ENCODE measurements at places on chromosomes 2 and 18.

- DNase-seq = no peak
Observed at GRCh38 chr2:127626175-127626574, 19.8 kb upstream of the GPR17 start.

DNA sequence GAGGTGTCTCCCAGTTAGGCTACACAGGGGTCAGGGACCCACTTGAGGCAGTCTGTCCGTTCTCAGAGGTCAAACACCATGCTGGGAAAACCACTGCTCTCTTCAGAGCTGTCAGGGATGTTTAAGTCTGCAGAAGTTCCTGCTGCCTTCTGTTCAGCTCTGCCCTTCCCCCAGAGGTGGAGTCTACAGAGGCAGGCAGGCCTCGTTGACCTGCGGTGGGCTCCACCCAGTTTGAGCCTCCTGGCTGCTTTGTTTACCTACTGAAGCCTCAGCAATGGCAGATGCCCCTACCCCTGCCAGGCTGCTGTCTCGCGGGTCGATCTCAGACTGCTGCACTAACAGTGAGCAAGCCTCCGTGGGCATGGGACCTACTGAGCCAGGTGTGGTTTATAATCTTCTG lies 346.3 kb downstream of the CELF4 start:
- H3K4me1 ChIP-seq = no peaks in the 10 kb centered on the region
- no peak for DNase-seq
- no peaks in the 10 kb centered on the region for H3K27me3 ChIP-seq

DNA sequence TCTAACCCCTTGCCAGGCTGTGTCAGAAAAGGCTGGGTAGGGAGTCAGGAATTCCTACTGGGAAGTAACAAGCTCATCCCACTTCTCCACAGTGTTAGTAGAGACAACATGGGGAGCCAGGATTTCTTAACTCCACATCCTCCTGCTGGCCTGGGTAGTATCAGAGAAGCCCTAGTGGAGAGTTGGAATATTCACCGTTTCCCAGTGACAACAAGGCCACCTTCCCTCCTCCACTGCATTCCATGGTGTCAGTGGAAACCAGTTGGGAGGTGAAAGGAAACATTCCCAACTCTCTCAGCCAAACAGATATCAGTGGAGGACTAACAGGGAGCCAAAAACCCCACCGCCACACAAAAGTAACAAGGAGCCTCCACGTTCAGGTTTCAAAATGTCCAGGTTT lies 41.2 kb downstream of the SRD5A2 start:
- no peak overlapping the region for H3K27ac ChIP-seq
- H3K4me3 ChIP-seq = no peak overlapping the region

DNA sequence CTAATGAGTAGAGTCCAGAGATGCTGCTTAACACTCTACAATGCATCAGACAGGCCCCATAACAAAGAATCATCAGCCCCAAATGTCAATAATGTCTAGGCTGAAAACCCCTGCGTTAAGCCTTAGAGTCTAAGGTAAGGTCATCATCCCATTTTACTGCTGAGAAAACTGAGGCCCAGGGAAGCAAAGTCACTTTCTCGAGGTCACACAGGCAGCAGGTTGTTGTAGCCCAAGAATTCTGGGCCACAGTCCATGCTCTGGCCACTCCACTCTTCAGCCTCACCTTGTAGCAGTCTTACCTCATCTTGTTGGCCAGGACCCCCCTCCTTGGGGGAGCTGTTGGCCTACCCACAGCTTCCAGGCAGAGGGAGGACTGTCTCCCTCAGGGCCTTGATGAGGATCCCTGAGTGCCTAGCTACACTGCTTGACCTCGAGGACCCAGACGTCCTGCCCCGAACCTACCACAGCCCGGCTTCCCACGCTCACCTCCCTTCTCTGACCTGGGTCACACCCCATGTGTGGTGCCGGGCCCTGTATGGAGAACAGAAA lies 54.4 kb downstream of the SMAD7 start:
- peak overlapping the region; percentile 16 for H3K27ac ChIP-seq
- DNase-seq = no peak
- H3K4me1 ChIP-seq = no peaks in the 10 kb centered on the region
- no peak overlapping the region for H3K4me3 ChIP-seq

- peaks cover 14% of the 10 kb centered on the region for H3K4me1 ChIP-seq
- no peaks in the 10 kb centered on the region for H3K27me3 ChIP-seq
- H3K36me3 ChIP-seq = peaks cover 19% of the 10 kb centered on the region
- DNase-seq = no peak
- no peak overlapping the region for H3K27ac ChIP-seq
Observed at GRCh38 chr2:73868204-73868978, 24.4 kb upstream of the ACTG2 start.

- H3K27me3 ChIP-seq = no peaks in the 10 kb centered on the region
- no peaks in the 10 kb centered on the region for H3K36me3 ChIP-seq
- H3K4me3 ChIP-seq = no peak overlapping the region
Observed at GRCh38 chr2:102357937-102358336, 2.3 kb downstream of the IL18R1 start.

GRCh38 chr18:76643996-76644395 lies 149.0 kb upstream of the ZNF516 start:
- no peak overlapping the region for H3K27ac ChIP-seq
- no peaks in the 10 kb centered on the region for H3K36me3 ChIP-seq
- H3K4me3 ChIP-seq = no peak overlapping the region
- H3K27me3 ChIP-seq = no peaks in the 10 kb centered on the region

GRCh38 chr2:108641756-108642155 lies 77.5 kb upstream of the RANBP2 start:
- no peaks in the 10 kb centered on the region for H3K36me3 ChIP-seq
- H3K4me3 ChIP-seq = no peak overlapping the region
- peaks cover 59% of the 10 kb centered on the region for H3K4me1 ChIP-seq
- peak overlapping the region; percentile 87 for H3K27ac ChIP-seq

GRCh38 chr2:119860924-119861323 lies 101.2 kb downstream of the PTPN4 start:
- no peaks in the 10 kb centered on the region for H3K27me3 ChIP-seq
- no peaks in the 10 kb centered on the region for H3K36me3 ChIP-seq
- no peak for DNase-seq
- no peak overlapping the region for H3K27ac ChIP-seq

- H3K4me3 ChIP-seq = no peak overlapping the region
- no peaks in the 10 kb centered on the region for H3K4me1 ChIP-seq
- no peak overlapping the region for H3K27ac ChIP-seq
- no peak for DNase-seq
Observed at GRCh38 chr2:188524519-188525113, 232.9 kb downstream of the GULP1 start.

DNA sequence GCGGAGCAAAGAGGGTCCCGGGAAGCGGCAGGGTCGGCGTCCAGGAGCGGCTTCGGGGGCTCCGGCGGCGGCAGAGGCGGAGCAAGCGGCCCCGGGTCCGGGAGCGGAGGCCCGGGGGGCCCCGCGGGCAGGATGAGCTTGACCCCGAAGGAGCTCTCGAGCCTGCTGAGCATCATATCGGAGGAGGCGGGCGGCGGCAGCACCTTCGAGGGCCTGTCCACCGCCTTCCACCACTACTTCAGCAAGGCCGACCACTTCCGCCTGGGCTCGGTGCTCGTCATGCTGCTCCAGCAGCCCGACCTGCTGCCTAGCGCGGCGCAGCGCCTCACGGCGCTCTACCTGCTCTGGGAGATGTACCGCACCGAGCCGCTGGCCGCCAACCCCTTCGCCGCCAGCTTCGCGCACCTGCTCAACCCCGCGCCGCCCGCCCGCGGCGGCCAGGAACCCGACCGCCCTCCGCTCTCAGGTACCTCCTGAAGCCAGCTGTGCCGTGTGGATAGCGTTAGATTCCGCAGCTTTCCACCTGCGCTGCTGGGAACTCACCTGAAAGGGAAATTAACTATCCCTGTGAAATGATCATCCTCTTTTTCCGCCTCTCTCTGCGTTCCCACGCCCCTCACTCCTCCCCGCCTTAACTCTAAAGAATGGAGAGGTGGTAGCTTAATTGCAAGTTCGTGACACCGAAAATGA lies 472 bp downstream of the CNOT11 start:
- H3K27ac ChIP-seq = peak overlapping the region; percentile 88
- no peaks in the 10 kb centered on the region for H3K27me3 ChIP-seq
- H3K4me3 ChIP-seq = peak overlapping the region; percentile 100
- DNase-seq = peak; percentile 61
- no peaks in the 10 kb centered on the region for H3K4me1 ChIP-seq

GRCh38 chr2:216391401-216391800 lies 19.1 kb upstream of the MARCHF4 start:
- H3K4me3 ChIP-seq = no peak overlapping the region
- no peaks in the 10 kb centered on the region for H3K4me1 ChIP-seq
- H3K27ac ChIP-seq = no peak overlapping the region
- H3K36me3 ChIP-seq = no peaks in the 10 kb centered on the region

- H3K27ac ChIP-seq = peak overlapping the region; percentile 84
- H3K36me3 ChIP-seq = no peaks in the 10 kb centered on the region
- peaks cover 40% of the 10 kb centered on the region for H3K4me1 ChIP-seq
- H3K4me3 ChIP-seq = no peak overlapping the region
- DNase-seq = no peak
- no peaks in the 10 kb centered on the region for H3K27me3 ChIP-seq
Observed at GRCh38 chr2:231185050-231185725, 13.2 kb upstream of the ARMC9 start.

GRCh38 chr18:24770311-24771024 lies 310.0 kb downstream of the HRH4 start:
- H3K27me3 ChIP-seq = no peaks in the 10 kb centered on the region
- no peak overlapping the region for H3K4me3 ChIP-seq
- H3K27ac ChIP-seq = no peak overlapping the region
- no peak for DNase-seq

DNA sequence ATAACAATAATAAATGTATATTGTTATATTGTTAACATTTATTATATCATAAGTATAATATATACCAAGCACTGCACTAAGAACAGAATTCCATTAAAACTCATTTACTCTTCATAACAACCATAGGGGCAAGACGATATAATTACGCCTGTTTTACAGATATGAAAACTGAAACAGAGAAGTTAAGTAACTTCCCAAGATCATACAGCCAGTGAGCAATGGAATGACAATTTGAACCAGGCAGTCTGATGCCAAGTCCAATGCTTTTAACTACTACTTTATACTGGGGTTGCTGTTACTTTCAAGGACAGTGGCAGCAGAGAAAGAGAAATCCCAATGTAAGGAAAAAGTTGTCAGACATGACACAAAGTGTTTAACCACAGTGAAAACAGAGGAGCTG lies 338.8 kb upstream of the ID2 start:
- no peak for DNase-seq
- no peak overlapping the region for H3K4me3 ChIP-seq
- no peak overlapping the region for H3K27ac ChIP-seq
- no peaks in the 10 kb centered on the region for H3K36me3 ChIP-seq

DNA sequence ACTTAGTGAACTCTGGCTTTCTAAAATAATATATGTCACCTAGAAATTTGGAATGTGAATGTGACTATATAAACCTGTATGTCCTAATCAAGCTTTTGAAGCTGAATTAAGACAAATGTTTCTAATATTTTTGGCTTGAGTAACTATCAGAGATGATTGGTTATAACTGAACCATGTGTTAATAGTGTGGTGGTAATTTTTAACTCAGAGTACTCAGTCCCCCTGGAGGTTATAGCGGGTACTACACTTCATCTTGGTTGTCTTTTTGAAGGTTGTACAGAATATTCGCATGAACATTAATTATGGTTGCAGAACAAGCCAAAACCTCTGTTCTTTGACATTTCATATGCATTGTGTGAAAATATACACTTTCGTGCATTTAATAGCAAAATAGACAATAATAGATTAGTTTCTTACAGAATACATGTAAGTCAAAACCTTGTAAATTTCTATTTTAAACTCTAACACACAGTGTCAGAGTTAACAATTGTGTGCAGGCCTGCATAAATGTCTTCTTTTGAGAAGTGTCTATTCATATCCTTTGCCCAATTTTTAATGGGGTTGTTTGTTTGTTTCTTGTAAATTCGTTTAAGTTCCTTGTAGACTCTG lies 86.0 kb downstream of the OSBPL6 start:
- no peaks in the 10 kb centered on the region for H3K36me3 ChIP-seq
- peaks cover 20% of the 10 kb centered on the region for H3K4me1 ChIP-seq
- no peaks in the 10 kb centered on the region for H3K27me3 ChIP-seq
- no peak for DNase-seq
- no peak overlapping the region for H3K27ac ChIP-seq
